K562 (cell line): ENCODE measurements at places on chromosomes 16 and 17.

- peak; percentile 23 for DNase-seq
Measured at GRCh38 chr16:9077091-9077809, 14.2 kb upstream of the HAPSTR1 start.

- DNase-seq = no peak
Measured at GRCh38 chr16:52861614-52862022, 191.1 kb downstream of the CHD9NB start.

- no peak for DNase-seq
Measured at GRCh38 chr17:42184713-42185620, at the start of gene HCRT. TSS of gene HCRT (minus strand) at chr17:42185452. CDS start at chr17:42185365, 87 bp downstream.

DNA sequence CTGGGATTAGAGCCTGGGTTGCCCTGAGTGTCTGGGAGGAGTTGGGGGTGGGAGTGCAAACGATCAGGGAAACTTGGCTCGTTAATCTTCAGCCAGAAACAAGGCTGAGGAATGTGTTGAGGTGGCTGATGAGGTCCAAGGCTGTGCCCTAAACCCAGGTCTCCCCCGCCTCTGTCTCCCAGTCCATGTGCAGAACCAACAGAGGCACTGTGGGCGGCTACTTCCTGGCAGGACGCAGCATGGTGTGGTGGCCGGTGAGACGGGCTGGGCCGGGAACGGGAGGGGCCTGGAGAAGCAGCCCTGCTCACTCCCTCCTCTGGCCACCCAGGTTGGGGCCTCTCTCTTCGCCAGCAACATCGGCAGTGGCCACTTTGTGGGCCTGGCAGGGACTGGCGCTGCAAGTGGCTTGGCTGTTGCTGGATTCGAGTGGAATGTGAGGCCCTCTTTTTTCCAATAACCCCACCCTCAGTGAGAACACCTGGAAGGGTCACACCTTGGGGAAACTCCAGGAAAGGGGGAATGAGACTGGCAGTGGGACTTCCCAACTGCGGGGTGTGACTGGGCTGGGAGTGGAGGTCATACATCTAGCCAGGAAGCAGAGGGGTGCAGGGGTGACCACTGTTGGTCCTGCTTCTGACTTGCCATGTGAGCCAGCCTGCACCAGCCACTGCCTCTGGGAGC is 1.7 kb downstream of the SLC5A2 start:
- DNase-seq = peak; percentile 42

DNA sequence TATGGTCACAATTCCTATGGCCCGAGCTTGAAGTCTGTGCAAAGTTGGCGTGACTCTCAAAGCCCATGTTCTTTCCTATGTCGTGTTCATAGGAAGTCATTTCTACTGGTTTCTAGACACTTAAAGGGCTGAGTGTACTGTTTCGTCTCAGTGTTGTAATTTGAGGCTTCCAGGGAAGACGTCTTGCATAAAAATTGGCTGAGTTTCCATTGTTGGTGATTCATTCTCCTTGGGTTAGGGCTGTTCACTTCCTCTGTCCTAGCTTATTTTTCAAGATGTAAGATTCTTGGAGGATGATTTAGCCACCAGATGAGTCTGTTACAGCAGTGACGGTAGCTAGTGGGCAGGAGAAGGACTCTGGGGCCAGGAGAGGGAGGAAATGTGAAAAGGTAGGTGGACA is 43.1 kb downstream of the PIK3R5 start:
- no peak for DNase-seq

- DNase-seq = no peak
Measured at GRCh38 chr17:70563281-70563820, 394.0 kb downstream of the KCNJ2 start.

- no peak for DNase-seq
Measured at GRCh38 chr16:57645691-57646387, 17.4 kb downstream of the ADGRG1 start.
